AML-193 (cell line): ENCODE measurements at places on chromosomes 16 and 17.

DNA sequence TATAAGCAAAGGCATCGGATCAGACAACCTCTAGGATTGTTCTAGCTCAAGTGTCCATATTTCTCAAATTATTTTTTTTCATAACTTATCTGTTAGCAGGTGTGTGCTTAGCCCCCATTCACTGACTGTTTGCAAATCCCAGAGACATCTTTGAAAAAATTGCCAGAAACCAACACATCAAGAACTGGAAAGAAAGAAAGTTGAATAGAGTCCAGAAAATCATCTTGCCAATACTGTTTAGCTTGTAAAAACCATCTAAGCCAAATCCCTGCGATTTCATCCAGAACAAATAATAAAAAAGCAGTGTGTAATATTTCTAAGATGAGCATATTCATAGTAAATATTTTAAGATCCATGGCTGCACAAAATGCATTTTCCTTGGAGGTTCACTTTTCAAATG lies 64.5 kb downstream of the WSCD1 start:
- no peak for DNase-seq

DNA sequence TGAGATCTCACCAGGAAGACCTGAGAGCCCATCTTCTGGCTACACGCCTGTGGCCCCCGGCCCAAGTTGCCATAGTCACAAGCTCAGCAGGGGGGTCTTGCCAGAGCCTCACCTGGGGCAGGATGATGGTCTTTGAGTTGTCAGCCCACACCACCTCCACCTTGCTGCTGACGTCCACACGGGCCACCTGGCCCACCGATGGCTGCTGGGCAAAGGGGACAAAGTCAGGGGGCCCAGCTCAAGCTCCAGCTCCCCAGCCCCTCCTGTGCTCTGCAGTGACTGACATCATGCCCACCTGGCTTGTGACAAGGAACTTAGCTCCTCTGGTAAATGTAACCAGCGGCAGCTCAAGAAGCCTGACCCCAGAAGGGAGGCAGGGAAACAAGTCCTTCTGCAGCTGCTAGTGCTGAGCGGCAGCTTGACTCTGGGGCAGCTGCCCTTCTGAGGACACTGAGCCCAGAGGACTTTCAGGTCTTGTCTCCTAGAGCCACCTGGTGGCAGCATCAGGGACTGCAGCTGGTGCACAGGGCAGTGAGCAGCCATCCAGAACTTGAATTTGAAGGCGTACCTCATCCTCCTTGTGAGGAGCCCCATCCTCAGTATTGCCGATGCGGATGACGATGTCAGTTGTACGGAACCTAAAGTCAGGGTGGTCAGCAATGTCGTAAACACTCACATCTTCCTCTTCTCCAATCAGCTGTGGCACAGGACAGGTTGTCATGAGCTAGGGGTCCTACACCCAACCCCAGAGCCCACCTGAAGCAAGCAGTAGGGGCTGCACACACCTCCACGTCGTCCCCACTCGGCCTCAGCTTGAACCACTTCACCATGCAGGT lies 13.5 kb downstream of the SPHK1 start:
- DNase-seq, result peak; percentile 67

DNA sequence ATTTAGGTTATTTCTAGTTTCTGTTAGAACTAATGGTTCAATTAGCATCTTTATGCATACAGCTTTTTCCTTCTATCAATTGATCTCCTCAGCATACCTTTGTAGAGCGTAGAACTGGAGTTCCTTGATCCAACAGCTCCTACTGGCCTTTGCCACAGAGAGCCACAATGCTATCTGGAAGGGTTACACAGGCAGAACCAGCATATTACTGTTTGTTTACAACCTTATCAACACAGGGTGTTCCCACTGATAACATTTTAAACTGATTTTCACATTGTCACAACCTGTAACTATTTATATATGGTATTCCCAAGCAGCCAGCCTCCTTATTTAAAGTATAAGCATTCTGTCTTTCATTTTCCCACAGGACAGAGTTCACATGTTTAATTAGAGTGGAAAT lies 382.2 kb downstream of the MAF start:
- DNase-seq, result no peak

- DNase-seq, result no peak
Observed at GRCh38 chr17:38719943-38720641, 10.0 kb upstream of the CISD3 start.

- DNase-seq, result no peak
Observed at GRCh38 chr16:64168371-64168770, 953.5 kb downstream of the CDH11 start.

DNA sequence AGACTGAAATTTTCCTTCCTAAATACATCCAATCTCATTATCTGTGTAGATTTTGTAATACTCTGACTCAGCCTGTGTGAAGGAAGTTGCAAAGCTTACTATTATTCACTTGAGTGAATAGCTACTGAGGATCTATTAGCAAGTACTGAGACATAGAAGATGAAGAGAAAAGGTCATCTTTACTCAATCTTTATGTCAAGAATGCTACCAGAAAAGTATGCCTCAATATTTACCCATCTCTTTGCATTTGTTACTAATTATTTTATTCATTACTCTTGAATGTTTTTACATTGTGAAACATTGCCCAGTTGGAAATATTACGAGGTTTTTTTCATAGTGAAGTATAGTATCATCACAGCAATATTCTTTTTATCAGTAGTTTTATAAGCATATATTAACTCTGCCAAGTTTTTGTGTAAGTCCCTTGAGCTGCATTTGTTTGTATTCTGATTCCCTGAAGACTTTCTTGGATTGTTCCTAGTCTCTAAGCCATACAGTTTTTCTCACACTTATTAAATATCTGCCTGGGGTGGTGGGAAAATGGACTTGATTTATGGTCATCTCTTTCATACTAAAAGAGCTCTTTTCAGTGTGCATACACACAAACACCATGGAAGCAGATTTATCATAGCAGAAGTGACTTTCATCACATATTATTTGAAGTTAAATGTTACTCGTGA lies 110.4 kb downstream of the MRTFB start:
- peak; percentile 59 for DNase-seq

- DNase-seq, result no peak
Observed at GRCh38 chr17:57940653-57941329, 14.4 kb downstream of the CUEDC1 start.

DNA sequence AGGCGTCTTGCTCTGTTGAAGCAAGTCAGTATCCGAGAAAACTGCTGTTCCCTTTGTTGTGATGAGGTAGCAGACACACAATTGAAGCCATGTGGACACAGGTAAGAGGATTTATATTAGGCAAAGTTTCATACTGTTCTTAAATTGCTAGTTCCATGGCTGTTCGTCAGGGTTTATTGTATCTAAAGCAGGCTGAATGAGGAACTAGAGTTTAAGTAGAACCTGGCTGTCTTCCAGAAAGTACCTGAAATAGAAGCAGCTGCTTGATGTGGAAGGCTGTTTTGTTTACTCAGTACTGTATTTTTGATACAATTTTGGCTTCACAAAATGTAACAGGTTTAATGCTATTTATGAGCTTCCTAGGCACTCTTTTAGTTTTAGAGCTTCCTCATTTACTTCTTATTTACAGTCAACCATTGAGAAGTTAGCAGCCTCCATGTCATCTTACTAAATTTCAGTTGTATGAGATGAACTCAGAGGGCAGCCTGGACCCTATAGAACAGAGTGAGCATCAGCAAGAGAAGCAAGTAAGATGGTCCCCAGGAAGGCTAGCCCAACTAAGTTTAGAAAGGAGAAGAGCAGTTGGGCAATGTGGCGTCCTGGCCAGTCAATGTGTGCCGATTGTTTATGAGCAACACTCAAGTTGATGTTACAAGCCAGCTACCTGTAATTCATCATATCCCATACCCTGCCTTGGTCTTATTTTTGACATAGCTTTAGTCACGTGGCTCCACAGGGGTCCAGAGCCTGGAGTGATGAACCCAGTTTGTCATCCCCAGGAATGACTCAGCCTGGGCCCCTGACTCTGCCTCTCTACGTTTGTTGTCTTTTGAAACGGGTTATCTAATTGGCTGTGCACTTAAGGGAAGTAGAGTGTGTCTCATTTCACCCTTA lies 9.7 kb upstream of the ARL2BP start:
- no peak for DNase-seq

DNA sequence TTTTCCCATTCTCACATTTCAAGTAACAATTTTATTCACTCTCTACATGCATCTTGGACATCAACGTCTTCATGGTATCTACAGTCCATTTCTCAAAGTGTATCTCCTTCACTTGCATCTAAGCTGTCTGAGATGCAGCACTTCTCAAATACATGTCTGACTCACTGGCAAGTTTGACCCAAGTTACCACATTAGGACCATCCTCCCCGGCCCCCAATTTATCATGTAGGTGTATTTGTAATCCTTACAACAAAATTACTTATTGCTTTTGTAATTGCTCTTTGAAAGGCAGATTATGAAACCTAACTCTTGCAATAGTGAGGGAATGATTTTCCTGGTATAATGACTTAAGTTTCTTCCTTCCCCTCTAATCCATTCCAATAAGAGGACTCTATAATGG lies 28.9 kb upstream of the ULK2 start:
- no peak for DNase-seq

DNA sequence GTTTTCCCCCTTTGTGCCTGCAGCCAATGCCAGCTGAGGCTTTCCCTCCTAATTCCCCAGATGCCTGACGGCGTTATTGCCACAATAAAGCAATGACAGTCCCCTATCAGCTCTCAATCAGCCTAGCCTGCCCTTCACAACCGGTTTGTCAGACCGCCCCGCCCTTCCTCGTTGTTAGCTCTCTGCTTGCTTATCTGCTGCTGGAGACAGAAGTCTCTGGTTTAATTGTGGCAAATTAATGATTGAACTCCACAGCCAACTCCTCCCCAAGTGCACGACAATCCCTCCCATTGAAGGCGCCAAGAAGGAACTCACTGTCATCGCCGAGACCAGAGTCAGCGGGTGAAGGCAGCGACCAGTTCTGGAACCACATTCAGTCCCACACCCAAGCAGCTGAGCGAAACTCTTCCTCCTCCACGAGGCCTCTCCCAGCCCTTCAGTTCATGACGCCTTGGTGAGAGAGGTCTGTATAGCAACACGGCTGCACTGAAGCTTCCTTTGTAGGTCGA lies 474.4 kb downstream of the SLC39A11 start:
- DNase-seq, result no peak

DNA sequence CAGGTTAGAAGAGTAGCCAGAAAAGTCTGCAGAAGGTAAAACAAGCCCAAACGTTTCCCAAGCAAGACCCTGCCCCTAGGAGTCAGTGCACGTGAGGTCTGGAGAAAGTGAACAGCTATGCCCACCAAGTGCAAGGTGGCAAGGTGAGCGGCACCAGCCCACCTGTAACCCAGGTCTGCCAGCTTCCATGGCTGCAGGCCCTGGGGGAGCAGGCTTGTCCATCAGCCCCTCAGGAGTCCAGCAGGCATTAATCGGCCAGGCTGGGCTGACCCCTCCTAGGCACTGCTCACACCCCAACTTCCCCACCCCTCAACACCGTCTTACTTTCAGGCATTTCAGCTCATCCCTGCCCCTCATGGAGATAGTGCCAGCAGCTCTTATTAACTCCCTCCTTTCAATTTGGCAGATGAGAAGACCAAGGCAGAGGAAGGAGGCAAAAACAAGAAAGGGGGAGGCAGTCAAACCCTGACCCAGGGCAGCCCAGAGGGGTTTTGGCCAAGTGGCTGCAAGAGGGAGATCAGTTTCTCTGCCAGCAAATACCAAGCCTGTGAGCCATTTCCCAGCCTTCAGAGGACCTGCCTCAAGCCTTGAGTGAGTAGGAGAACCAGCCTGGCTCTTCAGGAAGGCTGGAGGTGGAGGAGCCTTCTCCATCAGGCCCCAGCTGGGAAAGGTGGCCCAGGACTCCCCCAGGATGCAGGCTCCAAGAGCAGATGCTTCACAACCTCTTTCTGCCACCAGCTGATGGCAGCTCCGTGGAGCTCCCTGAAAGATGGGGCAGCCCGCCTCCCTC lies 14.7 kb downstream of the BEAN1 start:
- no peak for DNase-seq

DNA sequence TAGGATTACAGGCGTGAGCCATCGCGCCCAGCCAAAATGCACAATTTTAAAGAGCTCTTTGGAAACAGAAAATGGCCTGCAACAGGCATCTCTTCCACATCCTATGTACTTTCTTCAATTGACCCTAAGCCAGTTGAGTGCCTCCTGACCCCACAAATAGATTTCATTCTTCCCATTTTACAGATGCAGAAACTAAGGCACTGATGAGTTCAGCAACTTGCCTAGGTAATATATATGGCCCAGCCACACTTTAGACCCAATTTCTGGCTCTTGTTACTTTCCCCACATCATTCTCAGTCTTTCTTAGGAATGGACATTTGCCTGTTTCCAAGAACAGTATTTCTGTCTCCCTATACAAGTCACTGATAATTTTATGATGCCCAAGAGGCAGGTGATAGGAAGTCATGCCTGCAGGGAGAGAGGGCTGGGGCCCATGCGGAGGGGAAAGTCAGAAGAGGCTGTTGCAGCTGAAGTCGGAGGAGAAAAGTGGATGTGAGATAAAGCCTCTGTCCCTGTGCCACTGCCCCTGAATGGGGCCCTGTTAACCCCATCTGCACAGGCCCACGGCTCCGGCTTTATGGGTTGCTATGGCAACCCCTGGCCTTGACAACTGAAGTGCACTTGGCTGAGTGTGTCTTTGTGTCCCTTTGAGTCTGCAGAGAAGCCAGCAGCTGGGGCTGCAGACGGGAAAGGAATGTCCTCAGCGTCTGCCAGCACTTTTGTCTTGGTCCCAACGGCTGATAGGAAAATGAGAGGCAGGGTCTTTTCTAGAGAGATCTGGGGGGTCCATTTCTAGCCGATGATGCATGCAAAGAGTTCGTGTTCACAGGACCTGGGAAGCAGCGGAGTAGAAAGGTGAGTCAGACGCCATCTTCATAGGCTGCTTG lies 45.9 kb downstream of the ABAT start:
- no peak for DNase-seq

GRCh38 chr17:80005360-80006338 lies 30.0 kb downstream of the TBC1D16 start:
- DNase-seq, result peak; percentile 39

DNA sequence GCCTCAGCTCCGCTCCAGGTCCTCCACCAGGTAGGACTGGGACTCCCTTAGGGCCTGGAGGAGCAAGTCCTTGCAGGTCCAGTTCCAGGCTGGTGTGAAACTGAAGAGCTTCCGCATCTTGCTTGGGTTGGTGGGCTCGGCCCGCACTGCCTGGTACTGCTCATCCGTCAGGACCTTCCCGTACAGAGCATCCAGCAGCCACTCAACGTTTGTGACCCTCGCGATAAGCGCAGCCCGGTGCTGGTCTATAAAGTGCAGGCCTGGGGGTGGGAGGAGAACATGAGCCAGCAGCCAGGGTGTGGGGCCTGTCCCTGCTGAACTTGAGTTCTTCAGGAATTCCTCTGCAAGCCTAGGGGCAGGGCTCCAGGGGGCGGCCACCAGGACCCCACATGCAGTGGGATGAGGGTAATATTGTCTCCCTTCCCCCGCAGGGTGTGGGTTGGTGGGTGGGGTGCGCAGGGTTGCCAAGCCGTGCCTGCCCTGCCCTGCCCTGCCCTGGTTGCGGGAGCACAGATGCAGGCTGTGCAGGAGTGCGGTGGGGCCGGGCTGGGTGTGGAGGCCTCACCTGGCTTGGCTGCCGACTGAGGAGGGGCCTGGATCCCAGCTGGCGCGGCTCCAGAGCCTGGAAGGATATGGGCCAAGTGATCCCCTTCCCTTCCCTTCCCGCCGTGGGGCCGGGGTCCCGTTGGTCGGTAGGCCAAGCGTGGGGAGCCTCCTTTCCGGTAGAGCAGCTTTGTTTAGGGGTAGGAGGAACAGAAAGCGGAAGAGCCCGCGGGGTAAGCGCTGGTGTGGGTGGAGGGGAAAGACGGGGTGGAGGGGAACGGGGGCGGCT lies 762 bp downstream of the PYCARD start:
- peak; percentile 71 for DNase-seq

- no peak for DNase-seq
Observed at GRCh38 chr17:79338152-79338551, 263.5 kb downstream of the ENGASE start.
